Stimulated activated CD4-positive, alpha-beta T cell treated with anti-CD3 and anti-CD28 coated beads, Interleukin-15, amount 100 ng/mL, for 48 hours (primary cell): ENCODE measurements at places on chromosomes 4 and X.

DNA sequence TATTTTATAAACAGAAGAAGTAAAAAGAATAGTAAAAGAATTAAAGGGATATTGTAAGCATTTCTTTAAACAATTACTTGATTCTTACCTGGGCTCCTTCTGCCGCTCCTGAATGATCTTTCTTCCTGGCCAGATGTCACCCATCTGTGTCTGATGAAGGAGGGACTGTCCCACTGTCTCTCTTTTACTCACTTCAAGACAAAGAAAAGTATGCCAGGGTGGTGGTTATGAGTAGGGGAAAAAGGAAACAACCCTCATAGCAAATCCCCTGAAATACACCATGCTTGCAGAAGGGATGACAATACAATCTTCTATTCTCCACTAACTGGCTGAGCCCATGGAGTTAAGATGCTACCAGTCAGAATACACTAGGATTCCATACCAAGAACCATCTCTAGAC lies 31.1 kb downstream of the SYTL4 start:
- no peak for DNase-seq

DNA sequence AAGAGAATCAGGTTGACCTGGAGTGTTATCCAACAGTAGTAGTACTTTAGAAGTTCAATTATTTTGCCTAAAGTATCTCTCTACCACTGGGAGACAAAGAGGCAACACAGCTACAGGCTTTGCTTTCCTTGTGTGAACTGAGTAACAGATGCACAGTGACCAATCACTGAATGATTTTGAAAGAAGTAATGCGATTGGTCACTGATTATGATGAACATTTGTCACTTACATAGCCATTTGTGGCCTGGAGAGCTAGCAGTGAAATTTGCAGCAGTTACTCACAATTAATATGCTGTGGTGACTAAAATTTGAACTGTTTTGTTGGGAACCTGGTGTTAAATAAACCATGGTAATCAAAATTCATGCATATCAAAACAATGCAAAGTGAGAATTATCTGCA lies 508.7 kb upstream of the DIPK2B start:
- DNase-seq, result no peak

- DNase-seq, result no peak
Observed at GRCh38 chr4:153001626-153002025, 65.5 kb downstream of the FHDC1 start.

DNA sequence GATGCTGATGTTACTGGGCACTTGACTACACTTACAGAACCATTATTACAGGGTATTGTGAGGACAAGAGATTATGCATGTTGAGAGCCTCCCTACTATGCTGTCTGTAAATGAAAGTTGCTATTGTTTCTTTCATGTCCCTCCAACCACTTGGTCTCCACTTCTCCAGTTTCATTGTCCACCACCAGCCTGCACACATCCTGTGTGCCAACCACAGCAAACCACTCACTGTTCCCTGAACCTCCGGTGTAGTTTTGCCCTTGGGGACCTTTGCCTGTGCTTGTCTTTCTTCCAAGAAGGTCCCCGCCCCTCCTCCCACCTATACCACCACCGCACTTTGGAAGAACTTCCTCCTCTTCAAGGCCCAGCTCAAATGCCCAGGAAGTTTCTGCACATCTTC lies 43.1 kb upstream of the AFF2 start:
- no peak for DNase-seq

DNA sequence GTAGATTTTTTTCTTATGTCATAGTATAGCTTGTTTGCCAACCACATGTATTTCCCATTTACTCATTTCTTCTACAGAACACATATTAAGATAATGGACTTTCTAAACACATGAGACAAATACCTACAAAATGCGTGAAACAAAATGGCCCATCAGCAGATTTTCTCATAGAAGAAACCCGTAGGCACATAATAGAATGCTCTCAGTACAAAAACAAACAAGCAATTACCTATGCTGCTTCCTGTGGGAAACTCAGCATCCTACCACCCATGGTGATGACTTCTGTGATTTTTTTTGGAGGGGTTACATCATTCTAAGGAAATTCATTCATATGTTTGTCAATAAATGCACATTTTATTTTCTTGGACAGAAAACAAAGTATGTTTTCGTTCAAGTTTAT lies 343.6 kb downstream of the SPRY1 start:
- DNase-seq, result no peak

- DNase-seq, result no peak
Observed at GRCh38 chrX:78024349-78025059, 55.1 kb upstream of the PGAM4 start.

DNA sequence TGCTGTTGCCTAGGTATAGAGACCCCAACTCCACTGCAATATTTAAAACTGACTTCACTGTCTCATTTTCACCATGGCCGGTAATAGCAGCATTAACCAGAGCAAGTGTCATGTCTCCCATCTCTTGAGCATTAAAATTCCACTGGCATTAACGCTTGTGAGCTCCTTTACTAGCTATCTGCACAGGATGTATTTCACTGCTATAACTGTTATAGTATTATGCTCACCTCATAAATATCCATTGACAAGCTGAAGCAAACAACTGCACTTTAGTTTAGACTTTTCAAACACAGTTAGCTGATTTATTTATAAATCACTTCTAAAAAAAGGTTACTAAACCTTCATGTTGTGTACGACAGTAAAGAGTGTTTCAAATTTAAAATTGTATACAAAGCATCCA lies 157.8 kb downstream of the ANTXR2 start:
- DNase-seq, result no peak

GRCh38 chrX:13277539-13277938 lies 42.3 kb downstream of the ATXN3L start:
- DNase-seq, result no peak

DNA sequence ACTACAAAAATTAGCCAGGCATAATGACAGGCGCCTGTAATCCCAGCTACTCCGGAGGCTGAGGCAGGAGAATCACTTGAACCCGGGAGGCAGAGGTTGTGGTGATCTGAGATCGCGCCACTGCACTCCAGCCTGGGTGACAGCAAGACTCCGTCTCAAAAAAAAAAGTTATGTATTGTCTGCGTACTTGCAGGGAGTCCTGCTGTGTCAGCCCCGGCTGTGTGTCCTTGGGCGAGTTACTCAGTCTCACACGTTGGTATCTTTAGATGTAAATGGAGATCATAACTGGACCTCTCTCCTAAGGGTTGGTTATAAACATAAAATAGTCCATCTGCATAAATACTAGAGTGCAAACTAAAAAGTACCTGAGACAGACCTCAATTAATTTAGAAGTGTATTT lies 22.7 kb upstream of the TBC1D14 start:
- DNase-seq, result no peak

GRCh38 chr4:184668511-184669114 lies 19.1 kb downstream of the PRIMPOL start:
- DNase-seq, result no peak

DNA sequence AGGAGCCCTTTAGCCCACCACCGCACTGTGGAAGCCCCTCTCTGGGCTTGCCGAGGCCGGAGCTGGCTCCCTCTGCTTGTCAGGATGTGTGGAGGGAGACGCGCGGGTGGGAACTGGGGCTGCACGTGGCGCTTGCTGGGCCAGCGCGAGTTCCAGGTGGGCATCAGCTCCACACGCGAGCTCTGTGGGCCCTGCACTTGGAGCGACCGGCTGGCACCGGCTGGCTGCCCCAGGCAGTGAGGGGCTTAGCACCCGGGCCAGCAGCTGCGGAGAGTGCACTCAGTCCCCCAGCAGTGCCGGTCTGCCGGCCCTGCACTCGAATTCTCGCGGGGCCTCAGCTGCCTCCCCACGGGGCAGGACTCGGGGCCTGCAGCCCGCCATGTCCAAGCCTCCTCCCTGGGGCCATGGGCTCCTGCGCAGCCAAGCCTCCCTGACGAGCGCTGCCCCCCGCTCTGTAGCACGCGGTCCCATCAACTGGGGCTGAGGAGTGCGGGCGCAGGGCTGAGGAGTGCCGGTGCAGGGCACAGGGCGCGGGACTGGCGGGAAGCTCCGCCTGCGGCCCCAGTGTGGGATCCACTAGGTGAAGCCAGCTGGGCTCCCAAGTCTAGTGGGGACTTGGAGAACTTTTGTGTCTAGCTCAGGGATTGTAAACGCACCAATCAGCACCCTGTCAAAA lies 93.6 kb downstream of the DTHD1 start:
- no peak for DNase-seq

DNA sequence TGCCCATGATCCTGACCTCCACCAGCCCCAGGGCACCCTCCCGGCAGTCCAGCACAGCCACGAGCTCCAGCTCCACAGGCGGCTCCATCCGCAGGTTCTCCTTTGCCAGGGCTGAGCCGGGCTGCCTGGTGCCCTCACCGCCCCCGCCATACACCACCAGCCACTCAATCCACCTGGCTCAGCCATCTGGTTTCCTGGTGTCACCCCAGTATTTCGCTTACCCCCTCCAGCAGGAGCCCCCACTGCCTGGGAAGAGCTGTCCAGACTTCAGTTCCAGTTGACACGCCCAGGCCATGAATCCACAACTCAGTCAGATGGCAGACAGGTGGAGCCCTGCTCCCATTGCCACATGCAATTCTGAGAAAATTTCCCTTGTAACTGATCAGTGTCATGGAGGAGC lies 3.9 kb downstream of the SHISA3 start:
- no peak for DNase-seq

- no peak for DNase-seq
Observed at GRCh38 chr4:174523025-174523693, 871 bp upstream of the HPGD start.

- DNase-seq, result no peak
Observed at GRCh38 chr4:160570271-160570670, 1467.4 kb downstream of the RAPGEF2 start.

DNA sequence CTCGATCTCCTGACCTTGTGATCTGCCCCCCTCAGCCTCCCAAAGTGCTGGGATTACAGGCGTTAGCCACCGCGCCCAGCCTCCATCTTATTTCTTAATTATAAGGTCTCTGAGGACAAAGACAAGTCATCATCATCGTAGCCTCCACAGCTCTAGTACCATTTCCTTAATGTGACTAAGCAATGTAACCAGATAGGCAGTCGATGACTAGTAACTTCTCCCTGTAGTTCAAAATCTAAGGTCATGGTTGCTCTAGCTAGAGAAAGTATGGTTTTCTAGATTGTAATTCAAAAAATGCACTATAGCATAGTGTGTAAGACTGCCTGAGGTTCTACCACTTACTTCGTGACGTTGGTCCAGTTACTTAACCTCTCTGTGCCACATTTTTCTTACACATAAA lies 6.9 kb downstream of the SLC39A8 start:
- DNase-seq, result no peak

DNA sequence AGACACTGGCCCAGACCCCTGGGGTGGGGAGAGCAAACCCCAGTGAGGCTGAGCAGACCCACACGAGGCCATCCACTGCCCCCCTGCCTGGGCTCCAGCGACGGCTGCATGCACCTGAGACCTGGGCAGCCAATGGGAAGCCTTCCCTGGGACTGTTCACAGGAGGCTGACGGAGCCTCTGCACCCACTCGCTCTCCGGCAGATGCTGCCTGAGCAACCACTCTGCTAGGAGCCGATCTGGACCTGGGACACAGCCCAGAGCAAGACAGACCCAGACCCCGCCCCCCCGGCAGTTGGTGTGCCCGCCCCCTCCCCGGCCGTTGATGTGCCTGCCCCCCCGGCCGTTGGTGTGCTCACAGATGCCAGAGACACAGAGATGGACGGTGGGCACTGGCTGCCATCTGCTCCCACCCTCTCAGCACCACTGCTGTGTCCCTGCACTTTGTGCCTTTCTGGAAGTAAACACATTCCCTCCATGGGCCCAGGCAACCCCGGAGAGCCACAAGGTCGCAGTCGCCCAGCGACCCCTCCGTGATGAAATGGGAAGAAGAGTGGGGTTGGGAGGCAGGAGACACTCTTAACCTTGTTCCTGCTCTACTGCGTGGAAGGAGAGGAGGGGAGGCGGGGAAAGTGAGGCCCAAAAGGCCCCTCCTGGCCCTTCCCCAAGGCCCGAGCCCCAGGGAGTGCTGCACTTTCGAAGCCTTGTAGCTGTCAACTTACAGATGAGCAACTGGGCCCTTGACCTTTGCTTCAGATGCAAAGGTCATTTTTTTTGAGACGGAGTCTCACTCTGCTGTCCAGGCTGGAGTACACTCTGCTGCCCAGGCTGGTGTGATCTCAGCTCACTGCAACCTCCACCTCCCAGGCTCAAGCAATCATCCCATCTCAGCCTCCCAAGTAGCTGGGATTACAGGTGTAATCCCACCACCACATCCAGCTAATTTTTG lies 62.0 kb downstream of the ZFYVE28 start:
- DNase-seq, result no peak

DNA sequence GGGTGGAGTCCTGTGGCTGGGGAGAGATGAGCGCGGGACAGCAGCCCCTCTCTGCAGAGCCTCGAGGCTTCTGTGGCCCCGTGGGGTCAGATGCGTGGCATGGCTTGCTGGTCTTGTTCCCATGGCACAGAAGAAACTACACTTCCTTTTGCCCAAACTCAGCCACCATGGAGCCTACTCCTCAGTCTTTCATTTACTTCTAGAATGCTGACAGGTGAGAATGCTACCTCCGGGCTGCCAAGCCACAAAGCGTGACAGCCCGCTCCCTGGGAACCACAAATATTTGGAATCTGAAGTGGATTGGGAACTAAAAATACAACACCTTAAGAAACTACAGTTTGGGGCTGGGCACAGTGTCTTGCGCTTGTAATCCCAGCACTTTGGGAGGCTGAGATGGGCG lies 98.0 kb downstream of the TRAPPC11 start:
- DNase-seq, result no peak

DNA sequence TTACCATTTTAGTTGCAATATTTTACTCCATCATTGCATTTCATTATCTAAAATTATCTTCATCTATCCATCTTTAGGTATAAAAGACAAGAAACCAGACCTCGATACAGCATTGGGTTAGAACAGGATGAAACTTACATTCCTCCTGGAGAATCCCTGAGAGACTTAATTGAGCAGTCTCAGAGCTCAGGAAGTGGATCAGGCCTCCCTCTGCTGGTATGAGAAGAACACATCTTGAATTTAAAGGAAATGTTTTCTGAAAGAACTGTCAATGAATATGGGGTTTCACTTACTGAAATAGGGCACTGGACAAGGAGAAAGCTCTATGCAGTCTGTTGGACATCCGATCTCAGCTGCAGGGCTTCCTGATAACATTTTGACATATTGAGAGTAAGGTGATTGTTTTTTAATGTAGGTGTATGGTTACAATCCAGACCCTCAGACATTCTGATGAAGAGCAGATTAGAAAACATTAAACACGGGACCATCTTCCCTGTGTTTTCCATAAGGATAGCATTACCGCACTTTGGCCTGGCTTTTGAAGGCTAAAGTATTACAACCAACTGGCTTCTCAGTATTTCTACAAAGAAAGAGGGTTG lies 367.2 kb downstream of the BMPR1B start:
- no peak for DNase-seq

GRCh38 chr4:65083076-65083475 lies 587.2 kb downstream of the EPHA5 start:
- DNase-seq, result no peak

DNA sequence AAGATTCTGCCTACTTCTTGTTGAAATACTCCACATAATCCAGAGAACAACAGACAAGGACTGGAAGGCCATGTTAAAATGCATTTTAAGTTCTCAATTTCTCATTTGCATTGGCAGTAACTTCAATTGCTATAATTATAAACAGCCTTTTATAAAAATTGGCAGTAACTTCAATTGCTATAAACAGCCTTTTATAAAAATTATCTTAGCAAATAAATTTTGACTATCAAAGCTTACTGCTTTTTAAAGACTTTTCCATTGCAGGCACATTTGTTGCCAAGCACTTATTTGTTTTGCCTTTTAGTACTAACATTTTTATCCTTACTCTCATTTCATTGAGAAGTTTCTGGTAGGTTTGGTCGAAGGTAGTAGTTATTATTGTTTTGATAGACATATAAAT lies 17.8 kb downstream of the SCFD2 start:
- no peak for DNase-seq

GRCh38 chr4:22414833-22415232 lies 101.0 kb downstream of the ADGRA3 start:
- no peak for DNase-seq

- no peak for DNase-seq
Observed at GRCh38 chr4:168791376-168791775, 218.7 kb downstream of the CBR4 start.
